ENCODE measurements at places on chromosomes 4 and X. TPM values are rescaled to one million over a fixed set of nuclear protein-coding genes. Genes with fewer than 3 reads are reported as not detected.

CYP4V2 gene
- total RNA-seq, result 19.2 TPM

TEX13C gene
- total RNA-seq, result not detected

CT45A2 gene
- not detected for total RNA-seq

FAM133A gene
- not detected for total RNA-seq

HAND2 gene
- total RNA-seq, result not detected

VCX3A gene
- not detected for total RNA-seq

Data from activated naive CD8-positive, alpha-beta T cell treated with anti-CD3 and anti-CD28 coated beads, Interleukin-2, amount 10 ng/mL, durations not matched to agents 7 days and 5 days (primary cell).